T1000 (cell line): ENCODE measurements at places on chromosomes 7 and 10.

- no peak for DNase-seq
Observed at GRCh38 chr7:8015100-8015745, 46.6 kb downstream of the GLCCI1 start.

- DNase-seq, result no peak
Observed at GRCh38 chr7:117347962-117348672, 25.3 kb upstream of the WNT2 start.

DNA sequence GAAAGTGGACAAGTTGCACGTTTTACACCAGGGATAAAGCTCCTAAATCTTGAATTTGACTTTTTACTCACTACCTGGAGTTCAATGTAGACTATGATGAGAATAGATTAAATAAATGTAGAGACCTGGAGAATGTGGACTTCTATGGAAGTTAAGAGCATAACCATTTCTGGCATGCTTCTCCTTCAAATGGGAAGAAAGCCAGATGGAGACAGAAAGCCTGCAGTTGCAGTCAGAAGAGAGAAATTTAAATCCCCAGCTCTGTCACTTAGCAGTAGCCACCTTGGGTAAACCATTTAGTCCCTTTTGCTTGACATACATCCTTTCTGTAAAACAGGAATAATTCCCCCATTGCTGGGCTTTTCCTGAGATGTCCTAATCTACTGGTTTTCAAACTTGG lies 355.3 kb upstream of the AUTS2 start:
- no peak for DNase-seq

DNA sequence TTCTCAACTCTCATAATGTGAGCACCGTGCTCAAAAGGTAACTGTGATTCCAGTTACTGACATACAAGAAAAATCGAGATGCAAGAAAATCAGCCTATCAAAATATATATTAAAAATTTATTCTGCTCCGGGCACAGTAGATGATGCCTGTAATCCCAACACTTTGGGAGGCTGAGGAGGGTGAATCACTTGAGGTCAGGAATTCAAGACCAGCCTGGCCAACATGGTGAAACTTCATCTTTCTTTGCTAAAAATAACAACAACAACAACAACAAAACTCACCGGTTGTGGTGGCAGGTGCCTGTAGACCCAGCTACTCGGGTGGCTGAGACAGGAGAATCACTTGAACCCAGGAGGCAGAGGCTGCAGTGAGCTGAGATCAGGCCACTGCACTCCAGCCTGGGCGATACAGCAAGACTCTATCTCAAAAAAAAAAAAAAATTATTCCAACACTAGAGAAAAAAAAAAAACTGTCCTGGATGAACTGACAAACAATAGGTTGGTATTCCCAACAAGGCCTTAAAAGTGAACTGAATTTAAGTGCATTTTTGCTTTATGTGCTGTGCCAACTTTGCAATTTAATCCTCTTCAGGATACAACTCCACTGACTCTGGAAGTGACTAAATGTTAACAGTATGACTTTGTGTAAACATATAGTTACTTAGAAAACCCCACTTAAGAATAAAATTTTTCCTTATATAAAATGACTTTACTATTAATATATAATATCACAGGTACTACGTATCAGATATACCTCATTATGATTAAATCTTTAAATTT lies 51.1 kb downstream of the JMJD1C start:
- no peak for DNase-seq

DNA sequence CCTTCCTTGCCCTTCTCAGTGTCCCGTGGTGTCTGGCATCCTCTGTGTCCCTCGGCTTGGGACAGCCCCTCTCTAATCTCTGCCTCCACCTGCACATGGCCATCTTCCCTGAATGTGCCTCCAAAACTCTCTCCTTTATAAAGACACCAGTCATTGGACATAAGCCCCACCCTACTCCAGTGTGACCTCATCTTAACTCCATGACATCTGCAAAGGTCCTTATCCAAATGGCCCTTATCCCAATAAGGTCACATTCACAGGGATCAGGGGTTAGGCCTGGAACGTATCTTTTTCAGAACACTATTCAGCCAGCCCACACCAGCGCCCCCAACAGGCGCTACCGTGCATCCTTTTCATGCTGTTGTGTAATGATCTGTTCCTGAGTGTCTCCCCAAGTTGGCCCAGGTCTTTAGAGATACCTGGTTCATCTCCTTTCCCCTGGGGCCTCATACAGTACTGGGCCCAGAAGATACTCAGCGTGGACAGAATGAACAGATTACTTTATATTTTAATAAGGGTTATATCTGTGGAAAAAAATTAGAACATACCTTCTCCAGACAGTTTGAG lies 132.6 kb upstream of the ADAM12 start:
- DNase-seq, result no peak

DNA sequence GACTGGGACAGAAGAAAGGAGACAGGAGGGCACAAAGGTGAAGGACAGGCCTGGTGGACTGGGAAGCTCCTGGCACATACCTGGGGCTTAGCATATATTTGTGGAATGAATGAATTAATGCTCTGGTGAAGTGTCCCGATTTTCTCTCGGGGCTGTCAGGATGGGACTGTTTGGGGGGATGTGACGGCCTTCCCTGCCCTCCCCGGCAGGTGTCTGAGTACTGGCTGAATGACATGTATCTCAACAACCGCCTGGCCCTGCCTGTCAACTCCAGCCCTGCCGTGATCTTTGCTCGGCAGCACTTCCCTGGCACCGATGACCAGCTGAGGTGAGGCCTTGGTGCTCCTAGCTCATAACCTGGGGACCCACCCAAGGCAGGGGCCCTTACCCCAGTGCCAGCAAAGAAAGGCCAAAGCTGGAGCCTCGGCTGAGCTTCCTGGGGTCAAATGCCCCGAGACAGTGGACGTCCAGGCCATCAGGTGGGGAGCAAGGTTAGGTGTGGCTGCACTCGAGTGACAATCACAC lies 6.5 kb downstream of the CHAT start:
- no peak for DNase-seq

- no peak for DNase-seq
Observed at GRCh38 chr10:133336118-133336576, 549 bp downstream of the CALY start.
